ENCODE measurements at places on chromosomes 11 and 22.

- no peak for DNase-seq
Observed at GRCh38 chr11:124434699-124435098, 10.0 kb upstream of the OR8B4 start.

DNA sequence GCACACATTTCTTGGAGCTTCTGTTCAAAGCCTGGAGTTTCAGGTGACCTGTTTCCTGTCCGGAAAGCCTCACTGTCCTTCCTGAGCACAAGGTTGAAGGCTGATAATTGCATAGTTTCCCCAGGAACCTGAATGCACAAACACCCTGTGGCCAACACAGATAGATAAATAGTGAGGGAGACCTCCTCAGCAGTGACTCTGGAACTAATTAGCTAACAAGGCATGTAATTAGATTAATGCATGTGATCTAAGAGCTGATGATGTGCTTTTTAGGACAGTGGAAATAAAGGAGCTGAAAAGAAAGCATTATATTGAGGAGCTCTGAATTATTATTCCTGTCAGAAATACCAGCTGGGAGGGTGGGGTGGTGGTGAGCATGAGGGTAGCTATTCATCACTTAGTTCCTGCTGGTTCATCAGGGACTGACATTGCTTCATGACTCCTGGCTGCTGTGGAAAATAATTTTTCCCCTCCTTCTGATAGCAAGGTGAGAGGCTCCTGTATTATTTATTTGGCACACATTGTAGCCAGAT, 101.1 kb downstream of the NELL1 start:
- DNase-seq = no peak

DNA sequence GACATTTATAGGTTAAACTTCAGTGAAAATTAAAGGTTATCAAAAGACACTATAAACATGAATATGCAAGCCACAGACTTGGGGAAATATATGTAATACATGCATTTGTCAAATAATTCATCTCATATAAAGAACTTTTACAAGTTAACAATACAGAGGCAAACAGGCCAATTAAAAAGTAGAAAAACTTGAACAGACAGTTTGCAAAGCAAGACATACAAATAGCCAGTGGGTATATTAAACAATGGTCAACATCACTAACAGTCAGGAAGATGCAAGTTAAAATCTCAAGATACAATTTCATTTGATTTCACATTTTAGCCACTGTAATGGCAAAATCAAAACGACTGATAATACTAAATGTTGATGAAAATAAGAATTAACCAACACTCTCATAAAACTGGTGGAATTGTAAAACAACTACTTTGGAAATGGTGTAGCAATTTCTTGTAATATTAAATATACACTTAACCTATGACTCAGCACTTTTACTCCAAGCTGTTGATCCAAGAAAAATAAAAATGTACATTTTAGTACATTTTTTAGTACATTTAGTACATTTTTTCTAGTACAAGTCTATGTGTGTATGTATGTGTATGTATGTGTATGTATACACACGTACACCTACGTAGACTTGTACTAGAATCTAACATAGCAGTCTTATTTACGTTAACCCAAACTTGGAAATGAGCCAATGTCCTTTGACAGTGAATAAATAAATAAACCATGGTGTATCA, 62.8 kb downstream of the LRRC74B start:
- DNase-seq = no peak

DNA sequence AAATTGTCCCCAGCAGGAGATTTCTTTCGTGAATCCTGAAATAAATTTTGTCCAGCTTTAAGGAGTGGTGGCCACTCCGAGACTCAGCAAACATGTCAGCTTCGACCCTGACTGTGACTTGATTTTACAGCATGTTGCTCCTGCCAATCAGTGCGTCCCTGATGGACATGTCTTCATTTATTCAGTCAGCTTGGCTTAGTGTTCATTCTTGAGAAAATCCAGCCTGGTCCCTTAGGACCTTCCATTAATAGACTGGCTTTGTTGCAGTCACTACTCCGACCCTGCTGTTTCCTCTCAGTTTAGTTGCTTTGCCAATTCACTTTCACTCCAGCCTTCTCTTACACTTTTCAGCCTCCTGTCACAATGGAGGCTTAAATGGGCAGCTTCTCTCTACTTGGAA, 30.5 kb downstream of the TMPRSS5 start:
- no peak for DNase-seq

GRCh38 chr22:33781411-33781810, 138.9 kb downstream of the LARGE1 start:
- no peak for DNase-seq

DNA sequence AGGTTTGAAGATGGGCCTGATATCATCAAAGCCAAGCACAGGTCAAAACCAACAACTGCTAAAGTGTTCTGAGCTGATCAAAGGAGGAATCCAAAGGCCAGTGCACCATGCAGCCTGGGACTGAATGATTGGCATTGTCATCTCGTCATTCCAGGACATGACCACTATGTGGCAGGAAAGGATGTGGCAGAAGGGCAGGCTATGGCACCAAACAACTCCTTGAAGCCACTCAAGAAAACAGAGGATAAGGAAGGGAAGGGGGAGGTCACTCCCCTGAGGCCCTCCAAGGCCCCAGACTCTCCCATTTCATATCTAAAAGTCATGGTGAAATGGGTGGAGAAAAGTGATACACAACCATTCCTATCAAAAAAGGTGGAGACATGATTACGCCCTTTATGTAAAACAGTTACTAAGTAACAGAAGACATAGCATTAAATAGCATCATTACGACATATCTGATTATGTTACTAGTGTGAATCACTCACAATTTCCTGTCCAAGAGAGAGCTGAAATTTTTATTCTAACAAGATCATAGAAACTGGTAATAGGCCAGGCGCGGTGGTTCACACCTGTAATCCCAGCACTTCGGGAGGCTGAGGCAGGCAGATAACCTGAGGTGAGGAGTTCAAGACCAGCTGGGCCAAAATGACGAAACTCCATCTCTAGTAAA, 49.3 kb downstream of the AHNAK start:
- no peak for DNase-seq

- DNase-seq = peak; percentile 40
Observed at GRCh38 chr11:26930518-26931247, 63.2 kb upstream of the FIBIN start.

- peak; percentile 94 for DNase-seq
Observed at GRCh38 chr22:18057568-18058209, 20.1 kb upstream of the PEX26 start.

DNA sequence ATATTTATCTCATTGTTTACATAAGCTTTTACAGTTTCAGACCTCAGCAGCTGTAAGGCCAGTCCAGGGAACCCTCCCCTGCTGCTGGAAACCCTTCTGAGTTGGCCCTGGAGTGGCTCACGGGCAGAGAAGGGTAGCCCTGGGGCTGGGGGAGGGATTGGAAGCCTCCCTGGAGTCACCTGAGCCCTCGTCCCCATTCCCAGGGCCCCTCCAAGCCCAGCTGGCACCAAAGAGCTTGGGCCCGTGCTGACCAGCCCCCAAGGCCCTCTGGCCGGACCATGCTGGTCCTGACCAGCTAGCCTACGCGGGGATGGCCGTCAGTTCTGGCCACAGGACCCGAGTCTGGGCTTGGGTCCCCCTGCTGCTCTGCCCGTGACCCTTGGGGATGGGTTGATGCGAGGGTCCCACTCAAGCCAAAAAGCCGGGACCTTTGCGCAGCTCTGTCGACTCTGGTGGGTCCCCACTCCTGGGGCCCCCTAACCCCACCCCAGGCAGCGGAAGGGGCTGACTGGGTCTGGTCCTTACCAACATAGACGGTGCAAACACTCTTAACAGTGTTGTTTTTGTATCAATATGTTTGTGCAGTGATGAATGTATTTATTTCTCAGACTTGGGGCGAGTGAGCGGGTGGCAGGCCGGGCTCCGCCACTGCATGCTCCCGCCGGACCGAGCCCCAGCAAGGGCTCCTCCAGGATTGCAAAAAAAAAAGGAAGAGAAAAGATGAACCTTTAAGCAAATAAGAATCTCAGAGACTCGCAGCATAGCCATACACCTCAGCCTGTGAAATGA, 17.5 kb upstream of the TMEM191C start:
- DNase-seq = no peak

GRCh38 chr11:123483058-123483457, 53.0 kb downstream of the GRAMD1B start:
- no peak for DNase-seq

- DNase-seq = peak; percentile 76
Observed at GRCh38 chr11:47514825-47515647, 37.9 kb downstream of the CELF1 start.

GRCh38 chr22:19942157-19943081, 801 bp upstream of the TXNRD2 start:
- DNase-seq = peak; percentile 26

DNA sequence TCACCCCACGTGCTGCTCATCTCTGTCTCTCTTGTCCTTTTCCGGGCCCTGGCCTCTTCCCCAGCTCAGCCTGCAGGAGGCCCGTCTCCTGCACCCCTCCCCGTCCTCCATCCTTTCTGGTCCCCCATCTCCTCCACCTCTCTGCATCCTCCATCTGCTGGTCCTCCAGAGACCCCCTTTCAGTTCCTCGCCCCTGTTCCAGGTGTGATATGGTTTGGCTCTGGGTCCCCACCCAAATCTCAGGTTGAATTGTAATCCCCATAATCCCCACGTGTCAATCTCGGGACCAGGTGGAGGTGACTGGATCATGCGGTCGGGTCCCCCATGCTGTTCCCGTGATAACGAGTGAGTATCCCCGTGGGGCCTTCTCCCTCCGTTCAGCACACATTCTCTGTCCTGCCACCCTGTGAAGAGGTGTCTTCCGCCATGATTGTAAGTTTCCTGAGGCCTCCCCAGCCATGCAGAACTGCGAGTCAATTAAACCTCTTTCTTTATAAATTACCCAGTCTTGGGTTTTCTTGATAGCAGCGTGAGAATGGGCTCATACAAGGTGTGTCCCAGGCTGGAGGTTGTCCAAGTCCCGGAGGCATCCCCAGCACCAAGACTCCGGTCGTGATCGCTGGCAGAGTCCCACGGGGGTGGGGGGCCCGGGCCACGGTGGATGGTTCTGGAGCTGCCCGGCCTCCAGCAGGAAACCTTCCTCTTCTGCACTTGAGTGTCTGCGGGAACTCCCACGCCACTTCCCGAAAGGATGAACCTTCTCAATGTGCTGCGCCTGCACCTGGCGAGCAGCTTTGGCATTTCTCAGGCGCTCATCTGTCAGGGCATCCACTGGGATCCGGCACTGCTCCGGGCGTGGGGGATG, 29.0 kb upstream of the TOLLIP start:
- DNase-seq = no peak

DNA sequence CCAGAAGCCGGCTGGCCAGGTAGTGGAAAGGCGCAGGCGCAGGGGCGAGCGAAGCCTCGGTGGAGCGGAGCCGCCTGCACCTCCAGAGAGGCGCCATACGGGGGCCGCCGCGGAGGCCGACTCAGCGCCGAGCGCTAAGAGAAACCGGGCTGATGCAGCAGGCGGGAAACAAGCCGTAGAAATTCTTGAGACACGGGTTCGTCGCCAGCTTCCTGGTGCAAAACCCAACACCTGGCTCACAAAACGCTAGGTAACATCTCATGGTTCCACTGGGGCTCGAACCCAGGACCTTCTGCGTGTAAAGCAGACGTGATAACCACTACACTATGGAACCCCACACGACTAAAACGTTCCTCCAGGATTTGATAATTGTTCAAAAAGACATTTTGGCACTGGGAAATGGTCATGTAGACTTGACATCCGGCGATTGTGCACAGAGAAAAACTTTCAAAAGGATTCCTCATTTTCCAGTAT, 39.1 kb downstream of the OR4D9 start:
- DNase-seq = peak; percentile 97

DNA sequence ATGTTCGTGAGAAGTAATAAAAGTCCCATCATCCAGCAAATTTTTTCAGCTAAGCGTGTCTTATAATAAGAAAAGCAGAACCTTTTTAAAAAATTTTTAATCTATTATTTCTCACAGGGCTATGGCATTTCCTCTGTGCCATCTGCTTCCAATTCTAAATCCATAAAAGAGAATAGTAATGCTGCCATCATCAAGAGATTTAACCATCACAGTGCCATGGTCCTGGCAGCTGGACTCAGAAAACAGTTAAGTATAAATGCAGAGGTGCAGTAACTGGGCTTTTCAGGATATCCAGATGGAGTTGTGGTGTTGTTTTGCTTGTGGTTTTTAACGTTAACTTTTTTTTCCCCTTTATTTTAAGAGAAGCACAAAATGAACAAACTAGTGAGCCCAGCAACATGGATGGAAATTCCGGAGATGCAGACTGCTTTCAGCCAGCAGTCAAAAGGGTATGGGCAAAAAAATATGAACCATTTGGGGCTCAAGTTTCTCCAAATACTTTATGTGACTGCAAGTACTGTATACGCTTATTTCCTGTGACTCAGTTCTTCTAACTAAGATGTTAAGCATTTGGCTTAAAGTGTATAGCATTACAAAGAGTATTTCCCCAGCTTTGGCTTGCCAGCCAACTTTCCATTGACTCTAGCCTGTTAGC, 25.2 kb downstream of the GTF2H1 start:
- DNase-seq = no peak

- no peak for DNase-seq
Observed at GRCh38 chr22:41672780-41673509, 15.7 kb downstream of the SNU13 start.

Data from NCI-H446 treated with DMSO at 0.1 percent for 48 hours (cell line).